ENCODE measurements at places on chromosomes 13 and 19. TPM values are rescaled to one million over a fixed set of nuclear protein-coding genes. Genes with fewer than 3 reads are reported as not detected.

DACT3 gene
- polyA plus RNA-seq, result 10.6 TPM

FFAR2 gene
- polyA plus RNA-seq, result not detected

GFY gene
- polyA plus RNA-seq, result not detected

LENG8 gene
- 89.1 TPM for polyA plus RNA-seq

NLRP4 gene
- polyA plus RNA-seq, result 0.02 TPM

CBLC gene
- not detected for polyA plus RNA-seq

MAB21L1 gene
- polyA plus RNA-seq, result 44.8 TPM

GSK3A gene
- polyA plus RNA-seq, result 42.1 TPM

ZIC5 gene
- polyA plus RNA-seq, result not detected

RHPN2 gene
- polyA plus RNA-seq, result 9.2 TPM

ZNF534 gene
- polyA plus RNA-seq, result not detected

EXOC3L2 gene
- polyA plus RNA-seq, result not detected

TICAM1 gene
- polyA plus RNA-seq, result 1.8 TPM

SIAH3 gene
- polyA plus RNA-seq, result 0.08 TPM

CBY2 gene
- polyA plus RNA-seq, result not detected

KLK15 gene
- not detected for polyA plus RNA-seq

MLNR gene
- not detected for polyA plus RNA-seq

SIX5 gene
- 8.4 TPM for polyA plus RNA-seq

TJP3 gene
- polyA plus RNA-seq, result 0.36 TPM

CGB2 gene
- polyA plus RNA-seq, result 0.64 TPM

BRME1 gene
- polyA plus RNA-seq, result 1.8 TPM

GRK1 gene
- 0.12 TPM for polyA plus RNA-seq
